ENCODE measurements at places on chromosomes 3 and 15. TPM values are rescaled to one million over a fixed set of nuclear protein-coding genes. Genes with fewer than 3 reads are reported as not detected.
A peak's percentile ranks its signal among the peaks of the same experiment; 100 is the strongest.

RARRES1 gene
- 52.4 TPM for total RNA-seq

RLBP1 gene
- not detected for total RNA-seq

CRTAP gene
- 238 TPM for total RNA-seq

EHD4 gene
- total RNA-seq: 23.0 TPM

CCDC54 gene
- not detected for total RNA-seq

GOLGA6B gene
- not detected for total RNA-seq

RAB6B gene
- total RNA-seq: 3.7 TPM

FGF12 gene
- total RNA-seq: 3.6 TPM

SMARCC1 gene
- 66.2 TPM for total RNA-seq

SLC22A13 gene
- 0.32 TPM for total RNA-seq

IL16 gene
- 22.0 TPM for total RNA-seq

CACNA2D3 gene
- 1.4 TPM for total RNA-seq

KIF7 gene
- 4.6 TPM for total RNA-seq

GRCh38 chr3:23723930-23724329 lies 81.8 kb upstream of the UBE2E1 start:
- H3K27ac ChIP-seq: no peak overlapping the region
- no peaks in the 10 kb centered on the region for H3K36me3 ChIP-seq
- H3K27me3 ChIP-seq: no peaks in the 10 kb centered on the region
- H3K4me1 ChIP-seq: peaks cover 3% of the 10 kb centered on the region

DNA sequence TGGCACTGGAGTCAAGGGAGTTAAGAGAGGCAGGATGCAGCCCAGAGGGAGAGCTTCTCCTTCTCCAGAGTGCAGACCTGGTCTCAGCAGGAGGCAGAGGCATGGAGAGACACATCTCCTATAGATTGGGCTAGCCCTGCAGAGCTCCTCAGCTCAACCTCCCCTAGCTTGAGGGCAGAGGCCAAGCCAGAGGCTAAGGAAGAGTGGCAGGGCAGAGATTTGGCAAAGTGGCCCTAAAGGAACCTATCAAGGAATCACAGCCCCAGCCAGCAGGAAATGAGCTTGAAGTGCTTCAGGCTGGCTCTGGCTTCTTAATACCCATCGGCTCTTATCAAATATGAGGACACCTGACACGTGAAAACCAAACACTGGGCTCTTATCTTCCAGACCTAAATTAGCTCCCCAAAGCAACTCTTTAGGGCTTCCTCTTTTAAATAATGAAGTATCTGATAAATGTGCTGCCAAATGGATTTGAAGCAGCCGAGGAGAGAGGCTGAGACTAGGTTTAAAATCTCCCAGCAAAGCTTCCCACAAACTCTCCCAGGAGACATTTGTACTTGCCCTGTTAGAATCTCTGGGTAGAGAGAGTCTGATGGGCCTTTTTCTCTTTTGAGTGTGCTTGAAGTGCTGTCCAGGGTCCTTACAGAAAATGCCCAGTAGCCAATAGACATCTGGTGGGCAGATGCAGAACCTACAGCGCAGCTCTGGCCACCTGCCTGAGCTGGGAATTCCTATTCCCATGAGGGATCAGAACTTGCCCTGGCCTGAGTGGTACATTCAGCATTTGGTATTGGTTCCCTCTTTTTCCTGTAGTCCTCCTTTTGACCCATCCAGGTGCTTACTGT lies 271.4 kb downstream of the CLSTN2 start:
- H3K4me3 ChIP-seq: no peak overlapping the region
- no peaks in the 10 kb centered on the region for H3K4me1 ChIP-seq
- no peak overlapping the region for H3K27ac ChIP-seq

GRCh38 chr3:24548278-24548677 lies 53.6 kb upstream of the THRB start:
- no peak overlapping the region for H3K4me3 ChIP-seq
- no peaks in the 10 kb centered on the region for H3K36me3 ChIP-seq
- no peak overlapping the region for H3K27ac ChIP-seq
- DNase-seq: no peak

GRCh38 chr3:73558727-73559075 lies 66.0 kb downstream of the PDZRN3 start:
- H3K4me3 ChIP-seq: no peak overlapping the region
- DNase-seq: peak; percentile 56
- no peaks in the 10 kb centered on the region for H3K36me3 ChIP-seq
- no peak overlapping the region for H3K27ac ChIP-seq
- no peaks in the 10 kb centered on the region for H3K27me3 ChIP-seq
- H3K4me1 ChIP-seq: no peaks in the 10 kb centered on the region

DNA sequence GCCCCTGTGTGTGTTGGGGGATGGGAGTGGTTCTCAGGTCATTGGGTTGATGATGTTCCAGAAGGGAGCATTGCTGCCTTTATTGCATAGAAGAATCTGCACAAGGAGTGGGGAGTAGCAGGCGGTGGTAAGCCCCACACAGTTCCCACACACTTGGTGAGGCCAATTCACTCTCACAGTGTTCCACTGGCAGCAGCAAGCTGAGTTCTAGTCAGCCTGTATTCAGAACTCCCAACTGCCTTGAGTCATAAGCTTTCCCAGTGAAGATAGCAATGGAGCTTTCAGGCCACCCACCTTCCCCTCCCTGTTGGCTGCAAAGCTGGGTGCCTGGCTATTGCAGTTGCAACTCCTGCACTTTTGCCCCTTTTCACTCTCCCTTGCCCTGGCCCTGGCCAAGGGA lies 181.1 kb upstream of the RBMS3 start:
- H3K36me3 ChIP-seq: no peaks in the 10 kb centered on the region
- H3K4me3 ChIP-seq: no peak overlapping the region
- no peaks in the 10 kb centered on the region for H3K27me3 ChIP-seq
- no peaks in the 10 kb centered on the region for H3K4me1 ChIP-seq

- H3K27ac ChIP-seq: no peak overlapping the region
- no peaks in the 10 kb centered on the region for H3K4me1 ChIP-seq
Measured at GRCh38 chr3:64518496-64518895, 169.3 kb downstream of the ADAMTS9 start.

DNA sequence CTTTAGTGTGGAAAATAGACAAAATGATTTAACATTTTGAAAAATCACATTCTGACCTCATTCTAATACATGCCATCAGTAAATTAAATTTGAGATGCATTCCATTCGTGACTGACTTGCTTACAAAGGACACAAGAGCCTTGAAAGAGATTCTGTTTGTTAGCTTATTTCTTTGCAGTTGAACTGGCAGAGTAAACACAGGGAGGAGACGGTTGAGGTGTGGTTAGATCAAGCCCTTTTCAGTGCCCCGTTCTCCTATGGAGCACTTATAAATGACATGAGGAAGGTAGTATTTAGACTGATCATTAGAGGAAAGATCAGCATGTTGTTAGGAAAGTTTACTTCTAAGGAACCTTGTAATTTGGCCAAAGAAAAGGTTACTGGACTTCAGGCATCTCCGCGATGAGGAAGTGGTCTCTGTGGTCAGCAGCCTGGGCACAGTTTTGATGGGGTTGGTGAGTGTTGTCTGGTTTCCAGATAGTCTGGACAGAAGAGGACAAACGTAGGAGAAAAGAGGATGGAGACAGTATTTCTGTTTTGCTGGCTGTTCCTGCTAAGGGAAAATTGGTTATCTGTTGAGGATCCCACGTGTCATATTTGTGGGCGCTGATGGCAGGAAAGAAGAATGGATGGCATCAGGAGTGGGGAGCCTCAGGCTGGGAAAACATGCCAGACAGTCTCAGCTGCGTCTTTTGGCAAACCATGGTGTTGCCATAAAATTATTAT lies 328.9 kb upstream of the TBL1XR1 start:
- no peaks in the 10 kb centered on the region for H3K27me3 ChIP-seq
- DNase-seq: no peak
- H3K4me1 ChIP-seq: no peaks in the 10 kb centered on the region
- H3K27ac ChIP-seq: no peak overlapping the region

DNA sequence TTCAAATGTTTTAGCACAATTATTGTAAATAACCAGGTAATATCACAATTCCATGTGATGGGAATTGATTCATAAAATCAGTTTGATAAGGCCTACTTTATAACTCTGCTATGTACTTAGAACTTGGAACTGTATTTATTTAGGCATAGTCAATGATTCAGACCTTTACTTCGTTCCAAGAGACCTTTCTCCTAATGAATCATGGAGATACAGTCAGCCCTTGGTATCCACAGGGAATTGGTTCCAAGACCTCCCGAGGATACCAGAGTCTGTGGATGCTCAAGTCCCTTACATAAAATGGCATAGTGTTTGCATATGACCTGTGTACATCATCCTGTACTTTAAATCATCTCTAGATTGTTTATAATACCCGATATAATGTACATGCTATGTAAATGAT lies 60.8 kb upstream of the UMPS start:
- no peaks in the 10 kb centered on the region for H3K4me1 ChIP-seq
- DNase-seq: no peak
- no peak overlapping the region for H3K4me3 ChIP-seq
- no peaks in the 10 kb centered on the region for H3K36me3 ChIP-seq
- no peak overlapping the region for H3K27ac ChIP-seq

GRCh38 chr15:44883199-44883877 lies 73.1 kb upstream of the TERB2 start:
- DNase-seq: no peak
- H3K4me1 ChIP-seq: no peaks in the 10 kb centered on the region
- H3K36me3 ChIP-seq: no peaks in the 10 kb centered on the region

GRCh38 chr15:84079885-84080777 lies 155.4 kb upstream of the GOLGA6L4 start:
- H3K27me3 ChIP-seq: peaks cover 14% of the 10 kb centered on the region
- no peaks in the 10 kb centered on the region for H3K36me3 ChIP-seq
- no peaks in the 10 kb centered on the region for H3K4me1 ChIP-seq
- no peak overlapping the region for H3K27ac ChIP-seq
- DNase-seq: peak; percentile 16

GRCh38 chr3:17218587-17218986 lies 333.8 kb downstream of the PLCL2 start:
- no peaks in the 10 kb centered on the region for H3K27me3 ChIP-seq
- no peaks in the 10 kb centered on the region for H3K36me3 ChIP-seq
- H3K4me3 ChIP-seq: no peak overlapping the region
- H3K4me1 ChIP-seq: no peaks in the 10 kb centered on the region

- no peaks in the 10 kb centered on the region for H3K4me1 ChIP-seq
- DNase-seq: no peak
- no peak overlapping the region for H3K27ac ChIP-seq
- H3K36me3 ChIP-seq: no peaks in the 10 kb centered on the region
Measured at GRCh38 chr15:47932951-47933641, 187.7 kb upstream of the SLC24A5 start.

GRCh38 chr3:175356899-175357324 lies 497.8 kb downstream of the NAALADL2 start:
- no peak overlapping the region for H3K4me3 ChIP-seq
- H3K36me3 ChIP-seq: no peaks in the 10 kb centered on the region
- H3K4me1 ChIP-seq: no peaks in the 10 kb centered on the region
- no peaks in the 10 kb centered on the region for H3K27me3 ChIP-seq
- H3K27ac ChIP-seq: no peak overlapping the region

DNA sequence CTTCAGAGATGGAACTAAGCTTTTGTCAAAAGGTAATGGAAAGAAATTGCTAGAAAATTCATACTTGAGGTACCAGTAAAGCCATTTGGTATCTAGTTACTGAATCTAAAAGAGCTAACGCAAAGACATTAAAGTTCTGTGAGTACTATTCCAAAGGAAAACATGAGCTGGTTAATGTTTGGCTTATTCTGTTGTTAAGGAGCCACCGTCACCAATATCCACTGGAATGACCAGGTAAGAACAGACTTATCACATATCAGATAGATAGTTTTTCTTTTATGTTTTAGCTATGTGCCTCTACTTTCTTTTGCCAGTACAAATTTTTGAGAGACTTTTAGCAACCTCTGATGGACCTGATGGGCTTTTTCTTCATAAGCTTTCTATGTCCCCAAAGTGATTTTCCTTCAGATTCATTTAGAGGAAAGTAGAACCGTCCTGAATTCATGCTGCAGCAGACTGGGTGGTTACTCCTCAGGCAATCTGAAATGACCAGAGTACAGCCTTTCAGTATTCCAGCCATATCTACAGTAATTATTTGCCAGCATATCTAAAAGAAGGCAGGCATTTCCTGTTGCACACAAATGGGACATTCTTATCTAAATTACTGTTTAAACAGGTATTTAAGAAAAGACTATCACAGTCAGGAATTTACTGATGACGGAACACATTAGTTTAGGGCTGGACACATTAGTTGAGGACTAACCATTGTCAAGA lies 274.1 kb downstream of the MECOM start:
- H3K36me3 ChIP-seq: no peaks in the 10 kb centered on the region
- DNase-seq: no peak
- H3K4me3 ChIP-seq: no peak overlapping the region
- H3K27me3 ChIP-seq: no peaks in the 10 kb centered on the region

GRCh38 chr3:85455561-85456200 lies 496.9 kb downstream of the CADM2 start:
- no peaks in the 10 kb centered on the region for H3K27me3 ChIP-seq
- no peaks in the 10 kb centered on the region for H3K36me3 ChIP-seq
- no peak overlapping the region for H3K4me3 ChIP-seq
- no peaks in the 10 kb centered on the region for H3K4me1 ChIP-seq
- no peak for DNase-seq
